ENCODE measurements at places on chromosomes 5 and 9. TPM values are rescaled to one million over a fixed set of nuclear protein-coding genes. Genes with fewer than 3 reads are reported as not detected.

GCNT4 gene
- total RNA-seq, result 0.82 TPM

DNA sequence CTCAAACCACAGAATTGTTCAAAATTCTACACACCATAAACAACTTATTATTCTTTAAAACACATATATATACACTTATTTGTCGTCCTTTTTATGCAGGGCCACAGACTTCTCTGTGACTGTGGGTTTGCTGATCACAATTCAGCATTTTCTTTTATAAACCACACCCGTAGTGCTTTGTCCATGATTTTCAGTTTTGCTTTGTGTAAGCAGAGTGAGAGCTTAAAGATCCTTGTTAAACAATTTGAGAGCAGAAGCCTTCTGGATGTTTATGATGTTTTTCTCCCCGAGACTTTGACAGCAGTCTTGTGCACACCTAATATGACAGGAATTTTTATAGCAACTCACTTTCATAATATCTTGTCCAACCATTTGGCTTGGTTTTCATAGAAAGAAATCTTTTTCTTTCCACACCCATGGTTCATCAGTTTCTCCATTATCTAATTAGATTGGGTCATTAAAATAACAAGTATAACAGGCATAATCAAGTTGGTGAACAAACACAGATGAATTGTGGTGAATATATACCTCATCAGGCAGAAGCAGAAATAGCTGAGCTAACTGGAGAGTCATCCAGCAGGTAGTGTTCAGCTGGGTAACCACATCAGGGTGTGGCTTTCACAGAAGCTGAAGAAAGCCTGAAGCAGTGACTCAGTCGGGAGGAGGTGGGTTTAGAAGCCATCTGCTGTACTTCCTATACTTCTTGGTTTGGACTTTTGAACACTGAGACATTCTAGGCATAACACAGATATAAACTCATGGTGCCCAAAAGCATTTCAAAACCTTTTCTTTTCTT is 232.8 kb downstream of the DOCK8 start:
- no peak for DNase-seq

DNA sequence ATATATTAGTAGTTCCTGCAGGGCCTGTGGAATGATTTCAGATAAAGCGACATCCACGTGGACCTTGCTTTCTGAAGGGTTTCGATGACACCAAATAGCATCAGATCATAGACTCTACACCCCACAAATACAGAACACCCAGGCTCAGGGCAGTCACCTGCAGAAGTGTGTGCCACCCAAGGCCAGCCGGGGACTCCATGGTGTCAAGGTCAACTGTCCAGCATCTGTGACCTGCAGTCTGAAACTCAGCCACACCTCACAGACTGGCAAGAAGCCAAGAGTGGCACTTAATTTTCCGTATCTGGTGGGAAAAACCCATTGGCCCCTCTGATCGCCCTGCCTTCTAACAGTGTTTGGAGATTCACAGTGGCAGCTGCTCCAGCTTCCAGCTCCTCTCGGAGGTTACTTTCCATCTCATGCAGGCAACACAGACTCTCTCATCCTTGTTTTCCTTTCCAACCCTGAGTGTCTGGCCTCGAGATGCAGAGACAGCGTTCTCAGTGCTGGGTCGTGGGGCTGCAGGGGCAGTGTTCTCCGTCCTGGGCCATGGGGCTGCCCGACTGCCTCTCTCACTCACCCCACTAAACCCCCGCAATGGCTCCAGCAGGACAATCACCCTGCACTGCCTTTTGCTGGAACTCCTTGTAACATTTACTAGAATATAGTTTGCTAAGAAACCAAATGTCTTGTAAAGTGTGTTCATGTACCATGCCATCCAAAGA is 221.9 kb downstream of the IRX2 start:
- DNase-seq, result no peak

DNA sequence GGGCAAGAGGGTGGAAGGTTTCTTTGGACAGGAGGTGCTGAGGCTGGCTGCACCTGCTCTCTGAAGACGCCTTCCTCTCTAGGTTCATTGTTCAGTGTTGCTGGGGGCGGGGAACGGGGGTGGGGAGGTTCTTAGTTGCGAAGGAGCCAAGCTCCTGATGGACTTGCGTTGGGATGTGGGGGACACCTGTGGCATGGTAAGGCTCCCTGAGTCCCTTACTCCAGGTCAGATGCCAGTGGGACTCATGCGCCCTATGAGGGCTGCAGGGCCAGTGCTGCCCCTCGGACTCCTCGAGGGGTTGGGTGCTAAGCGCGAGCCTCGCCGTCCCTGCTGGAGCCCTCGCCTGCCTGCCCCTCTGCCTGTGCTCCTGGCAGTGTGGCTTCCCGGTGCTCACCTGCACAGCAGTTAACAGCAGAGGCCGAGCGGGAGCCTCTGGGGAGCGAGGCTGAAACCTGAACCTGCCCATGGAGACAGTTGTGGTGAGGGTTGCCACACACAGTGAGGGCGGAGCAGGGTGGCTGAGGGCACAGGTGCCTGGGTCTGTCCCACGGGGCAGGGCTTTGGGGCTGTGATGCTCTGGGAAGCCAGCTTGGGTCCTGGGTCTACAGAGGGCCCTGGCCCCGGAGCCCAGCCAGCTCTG is 5.5 kb downstream of the RNU6ATAC start:
- DNase-seq, result no peak

GRCh38 chr9:137218754-137219271 is 3.2 kb downstream of the RNF208 start:
- no peak for DNase-seq

DNA sequence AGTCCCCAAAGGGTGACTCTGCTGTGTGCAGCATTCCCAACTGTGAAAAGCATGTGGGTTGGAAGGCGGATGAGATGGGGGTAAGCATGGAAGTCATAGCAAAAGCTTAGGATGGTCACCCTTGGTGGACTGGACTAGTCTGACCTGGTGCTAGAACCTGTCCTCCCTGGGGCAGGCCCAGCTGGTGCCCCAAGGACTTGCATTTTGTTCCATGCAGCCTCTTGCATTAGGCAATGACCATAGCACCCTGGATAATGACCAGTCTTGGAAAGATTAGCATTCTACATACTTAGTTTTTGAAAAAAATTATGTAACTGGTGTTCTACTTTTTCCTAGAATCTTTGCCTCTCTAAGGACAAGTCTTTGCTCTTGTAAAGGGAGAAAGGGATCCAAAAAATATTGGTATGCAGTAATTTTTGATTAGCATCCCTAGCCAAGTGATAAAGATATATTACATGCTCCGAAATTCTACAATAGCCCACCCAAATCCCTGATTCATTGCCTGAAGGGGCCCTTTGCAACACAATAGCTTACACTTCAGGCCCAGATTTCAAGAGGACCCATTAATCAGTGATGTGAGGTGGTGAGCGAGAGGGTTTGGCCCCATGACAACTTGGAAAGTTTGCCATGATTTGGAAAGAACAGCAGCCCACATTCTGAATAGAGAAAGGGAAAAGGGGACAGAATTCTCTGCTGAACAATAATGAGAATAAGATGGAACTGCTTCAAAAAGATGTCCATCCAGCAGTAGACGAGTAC is 93.3 kb upstream of the CD180 start:
- no peak for DNase-seq

- peak; percentile 48 for DNase-seq
Observed at GRCh38 chr5:1468247-1468612, 23.0 kb upstream of the SLC6A3 start.

DNA sequence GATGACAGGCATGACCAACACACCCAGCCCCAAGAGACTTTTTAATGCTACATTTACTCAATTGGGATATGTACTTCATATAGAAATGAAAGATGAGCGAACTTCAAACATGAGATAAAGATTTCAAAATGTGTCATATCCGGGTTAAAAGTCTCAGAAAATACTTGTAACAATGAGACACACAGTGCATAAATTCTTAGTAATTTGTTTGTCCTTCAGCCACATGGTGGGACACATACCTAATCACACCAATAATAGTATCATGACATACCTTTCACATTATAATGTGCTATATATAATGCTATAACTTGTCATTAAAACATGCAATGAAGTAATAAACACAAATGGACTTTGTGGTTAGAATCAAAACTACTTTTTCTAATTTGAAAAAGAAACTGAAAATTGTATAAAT is 204.7 kb upstream of the RFX3 start:
- DNase-seq, result no peak

GGTA1 gene
- total RNA-seq, result 6.9 TPM

PHF24 gene
- total RNA-seq, result 0.31 TPM

GRCh38 chr5:10886497-10886896 is 125.5 kb upstream of the DAP start:
- no peak for DNase-seq
